ENCODE measurements at places on chromosomes 11 and 22. TPM values are rescaled to one million over a fixed set of nuclear protein-coding genes. Genes with fewer than 3 reads are reported as not detected.

Gene SHISAL1
- 4.0 TPM for total RNA-seq

Gene ARHGAP42
- total RNA-seq: 32.6 TPM

Gene LARGE1
- total RNA-seq: 81.6 TPM

Gene CDHR5
- total RNA-seq: not detected

Gene CCS
- 34.8 TPM for total RNA-seq

Gene DGCR2
- total RNA-seq: 68.7 TPM

Gene OR2AG2
- 1.7 TPM for total RNA-seq

Gene C1QTNF5
- 14.6 TPM for total RNA-seq

Gene MS4A3
- not detected for total RNA-seq

Gene MS4A12
- total RNA-seq: not detected

Gene CLDN5
- total RNA-seq: 38.9 TPM

Gene TEX12
- total RNA-seq: 0.68 TPM

Gene PEX26
- 43.7 TPM for total RNA-seq

Gene KCNK7
- 0.83 TPM for total RNA-seq

Gene APOL5
- total RNA-seq: not detected

Gene SLCO2B1
- 48.4 TPM for total RNA-seq
